ENCODE measurements at places on chromosomes 7 and 10.

DNA sequence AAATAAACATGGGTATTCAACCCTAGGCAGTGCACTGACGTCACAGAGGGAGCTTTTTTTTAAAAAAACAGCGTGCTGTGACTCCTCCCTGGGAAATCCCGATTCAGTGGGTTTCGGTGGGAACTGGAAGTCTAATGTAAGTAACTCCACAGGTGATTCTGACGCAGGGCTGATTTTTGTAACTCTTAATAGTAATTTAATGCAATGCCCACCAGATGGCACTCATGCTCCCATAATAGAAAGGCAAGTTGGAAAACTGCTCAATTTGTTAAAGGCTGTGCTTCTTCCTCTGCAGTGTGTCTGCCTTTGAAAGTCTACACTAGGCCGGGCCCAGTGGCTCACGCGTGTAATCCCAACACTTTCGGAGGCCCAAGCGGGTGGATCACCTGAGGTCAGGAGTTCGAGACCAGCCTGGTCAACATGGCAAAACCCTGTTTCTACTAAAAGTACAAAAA is 10.9 kb upstream of the RSU1 start:
- peak; percentile 76 for DNase-seq
- H3K27me3 ChIP-seq = no peaks in the 10 kb centered on the region
- H3K36me3 ChIP-seq = no peaks in the 10 kb centered on the region
- H3K4me1 ChIP-seq = peaks cover 11% of the 10 kb centered on the region
- no peak overlapping the region for H3K4me3 ChIP-seq

- H3K36me3 ChIP-seq = no peaks in the 10 kb centered on the region
- no peaks in the 10 kb centered on the region for H3K27me3 ChIP-seq
- no peak overlapping the region for H3K4me3 ChIP-seq
- no peak overlapping the region for H3K27ac ChIP-seq
- DNase-seq = no peak
These were observed 202.7 kb downstream of the TAX1BP1 start for GRCh38 chr7:27942711-27943110.

GRCh38 chr10:17444388-17444714 is 10.0 kb downstream of the ST8SIA6 start:
- H3K27ac ChIP-seq = no peak overlapping the region
- no peaks in the 10 kb centered on the region for H3K36me3 ChIP-seq
- no peak for DNase-seq
- no peaks in the 10 kb centered on the region for H3K27me3 ChIP-seq
- no peak overlapping the region for H3K4me3 ChIP-seq

GRCh38 chr10:71513936-71514335 is 117.2 kb downstream of the CDH23 start:
- no peaks in the 10 kb centered on the region for H3K27me3 ChIP-seq
- no peaks in the 10 kb centered on the region for H3K36me3 ChIP-seq
- no peak overlapping the region for H3K4me3 ChIP-seq
- no peak for DNase-seq
- H3K27ac ChIP-seq = no peak overlapping the region
- no peaks in the 10 kb centered on the region for H3K4me1 ChIP-seq

GRCh38 chr7:129779602-129780256 is 168.2 kb downstream of the NRF1 start:
- H3K4me1 ChIP-seq = peaks cover 10% of the 10 kb centered on the region
- no peak for DNase-seq
- H3K27ac ChIP-seq = peak overlapping the region; percentile 78

DNA sequence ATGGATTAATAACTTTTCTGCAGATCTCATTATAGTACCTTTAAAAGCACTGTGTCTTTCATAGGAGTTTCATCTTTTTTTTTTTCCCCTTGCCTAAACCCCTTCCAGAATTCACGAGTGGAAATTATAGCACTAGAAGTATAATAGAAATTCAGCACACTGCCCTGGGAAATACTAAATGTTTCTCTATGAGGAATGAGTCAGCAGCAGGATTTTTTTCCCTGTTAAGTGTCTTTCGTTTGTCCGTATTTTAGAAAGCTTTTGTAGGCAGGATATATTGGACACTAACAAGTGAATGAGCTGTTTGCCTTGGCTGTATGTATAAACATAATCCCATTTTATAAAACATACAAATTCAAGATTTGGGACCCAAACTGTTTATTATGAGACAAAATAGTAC is 105.8 kb downstream of the EXOC4 start:
- DNase-seq = no peak
- no peak overlapping the region for H3K27ac ChIP-seq
- H3K27me3 ChIP-seq = no peaks in the 10 kb centered on the region
- H3K4me3 ChIP-seq = no peak overlapping the region

GRCh38 chr7:17492437-17492836 is 194.0 kb downstream of the AHR start:
- no peaks in the 10 kb centered on the region for H3K27me3 ChIP-seq
- no peak overlapping the region for H3K4me3 ChIP-seq
- H3K4me1 ChIP-seq = no peaks in the 10 kb centered on the region
- H3K36me3 ChIP-seq = no peaks in the 10 kb centered on the region

GRCh38 chr7:151024435-151025056 is at the start of gene ATG9B:
Gene ATG9B (minus strand): TSS chr7:151024494. CDS start chr7:151024423, 71 bp downstream.
- no peak within 1 kb of the TSS for H3K4me3 ChIP-seq
- no peaks in the 10 kb centered on the region for H3K27me3 ChIP-seq
- no peak for DNase-seq

GRCh38 chr10:28375399-28376354 is 72.8 kb upstream of the MPP7 start:
- H3K4me3 ChIP-seq = no peak overlapping the region
- H3K4me1 ChIP-seq = no peaks in the 10 kb centered on the region
- no peaks in the 10 kb centered on the region for H3K27me3 ChIP-seq
- H3K27ac ChIP-seq = peak overlapping the region; percentile 23
- H3K36me3 ChIP-seq = no peaks in the 10 kb centered on the region

- no peaks in the 10 kb centered on the region for H3K4me1 ChIP-seq
- H3K36me3 ChIP-seq = no peaks in the 10 kb centered on the region
- peak overlapping the region; percentile 38 for H3K27ac ChIP-seq
- no peak overlapping the region for H3K4me3 ChIP-seq
- DNase-seq = peak; percentile 37
- H3K27me3 ChIP-seq = no peaks in the 10 kb centered on the region
These were observed 75.7 kb upstream of the CCDC71L start for GRCh38 chr7:106736508-106737201.

GRCh38 chr7:47347816-47348385 is 234.0 kb downstream of the TNS3 start:
- no peaks in the 10 kb centered on the region for H3K4me1 ChIP-seq
- H3K36me3 ChIP-seq = peaks cover 20% of the 10 kb centered on the region
- no peak for DNase-seq
- no peak overlapping the region for H3K27ac ChIP-seq

GRCh38 chr10:26859241-26860101 is 1.3 kb downstream of the ABI1 start:
- no peak for DNase-seq
- H3K27ac ChIP-seq = peak overlapping the region; percentile 99
- peak overlapping the region; percentile 96 for H3K4me3 ChIP-seq

DNA sequence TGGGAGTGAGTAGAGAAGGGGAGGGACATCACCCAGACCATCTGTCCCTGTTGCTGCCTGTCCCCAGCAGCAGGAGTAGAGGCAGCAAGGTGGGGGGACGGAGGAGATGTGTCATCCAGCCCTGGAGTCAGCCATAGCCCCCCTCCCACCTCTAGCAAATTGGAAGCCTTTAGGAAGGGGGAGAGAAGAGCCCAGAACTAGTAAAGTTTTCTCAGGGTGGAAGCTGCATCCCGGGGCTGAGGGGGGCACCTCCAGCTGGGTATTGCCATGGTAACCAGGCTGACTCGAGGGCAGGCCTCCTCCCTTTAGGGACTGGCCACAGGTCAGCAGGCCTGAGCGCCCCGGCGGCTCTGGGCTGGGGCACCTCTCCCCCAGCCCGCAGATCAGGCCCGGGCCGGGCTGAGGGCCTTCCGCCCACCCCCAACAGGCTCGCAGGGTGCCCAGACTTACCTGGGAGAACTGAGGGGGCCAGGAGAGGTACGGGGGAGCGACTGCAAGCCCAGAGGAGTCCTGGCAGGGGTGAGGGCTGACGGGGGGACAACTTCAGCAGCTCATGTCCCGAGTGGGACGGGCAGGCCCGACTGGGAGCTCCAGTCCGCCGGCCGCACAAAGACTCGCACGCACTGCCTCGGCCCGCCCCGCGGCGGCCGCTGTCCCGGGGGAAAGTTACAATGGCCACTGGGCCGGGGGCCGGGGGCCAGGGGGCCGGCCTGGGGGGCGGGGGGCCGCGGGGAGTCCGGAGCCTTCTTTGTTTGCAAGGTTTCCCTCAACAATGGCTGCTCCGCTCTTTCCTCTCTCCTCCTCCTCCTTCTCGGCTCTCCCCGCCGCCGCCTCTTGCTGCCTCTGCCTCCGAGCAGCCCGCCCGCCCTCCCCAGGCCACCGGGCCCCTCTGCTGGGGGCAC is 6.0 kb downstream of the LDB1 start:
- no peak for DNase-seq
- peaks cover 30% of the 10 kb centered on the region for H3K4me1 ChIP-seq
- peak overlapping the region; percentile 78 for H3K4me3 ChIP-seq
- H3K36me3 ChIP-seq = peaks cover 19% of the 10 kb centered on the region

- no peaks in the 10 kb centered on the region for H3K27me3 ChIP-seq
- peaks cover 48% of the 10 kb centered on the region for H3K4me1 ChIP-seq
- DNase-seq = no peak
- H3K27ac ChIP-seq = no peak overlapping the region
These were observed 14.4 kb downstream of the CCDC6 start for GRCh38 chr10:59891936-59892335.

- H3K27ac ChIP-seq = no peak overlapping the region
- no peak overlapping the region for H3K4me3 ChIP-seq
- no peaks in the 10 kb centered on the region for H3K36me3 ChIP-seq
- DNase-seq = no peak
These were observed 6.3 kb downstream of the FAS start for GRCh38 chr10:88996927-88997326.

DNA sequence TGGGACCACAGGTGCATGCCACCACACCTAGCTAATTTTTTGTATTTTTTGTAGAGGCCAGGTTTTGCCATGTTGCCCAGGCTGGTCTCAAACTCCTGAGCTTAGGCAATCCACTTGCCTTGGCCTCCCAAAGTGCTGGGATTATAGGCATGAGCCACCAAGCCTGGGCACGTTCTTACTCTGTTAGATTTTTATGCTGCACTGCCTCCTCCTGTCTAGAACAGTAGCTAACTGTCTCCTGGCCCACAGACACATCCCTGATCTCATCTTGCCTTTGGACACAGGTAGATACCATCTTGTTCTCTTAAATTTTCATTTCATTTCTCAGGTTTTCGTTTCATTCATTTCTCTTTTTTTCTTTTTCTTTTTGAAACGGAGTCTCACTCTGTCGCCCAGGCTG is 41.1 kb downstream of the BLVRA start:
- H3K27ac ChIP-seq = no peak overlapping the region
- H3K4me1 ChIP-seq = no peaks in the 10 kb centered on the region
- H3K36me3 ChIP-seq = peaks cover 12% of the 10 kb centered on the region
- DNase-seq = no peak
- H3K27me3 ChIP-seq = no peaks in the 10 kb centered on the region

DNA sequence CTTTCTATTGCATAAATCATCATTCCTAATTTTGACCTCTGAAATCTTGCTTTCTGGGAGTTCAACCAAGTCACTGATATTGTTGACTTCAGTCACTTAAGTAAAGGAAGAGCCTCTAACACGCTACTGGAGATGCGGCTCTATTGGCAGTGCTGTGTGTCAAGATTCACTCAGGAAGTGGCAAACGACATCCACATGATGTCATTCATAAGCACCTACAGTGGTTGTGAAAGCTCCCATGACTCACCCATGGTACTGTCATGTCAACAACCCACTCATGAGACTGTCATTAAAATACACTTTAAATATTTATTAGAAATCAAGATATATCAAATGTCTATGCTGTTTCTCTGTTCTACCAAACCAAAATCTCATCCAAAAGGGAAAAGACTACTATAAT is 52.5 kb upstream of the LHFPL3 start:
- H3K4me3 ChIP-seq = no peak overlapping the region
- no peak overlapping the region for H3K27ac ChIP-seq
- no peaks in the 10 kb centered on the region for H3K36me3 ChIP-seq
- DNase-seq = no peak
- no peaks in the 10 kb centered on the region for H3K4me1 ChIP-seq

- peak overlapping the region; percentile 91 for H3K27ac ChIP-seq
- no peaks in the 10 kb centered on the region for H3K36me3 ChIP-seq
- no peaks in the 10 kb centered on the region for H3K27me3 ChIP-seq
- peak overlapping the region; percentile 58 for H3K4me3 ChIP-seq
These were observed 736 bp downstream of the SKIDA1 start for GRCh38 chr10:21524526-21525366.

- H3K27ac ChIP-seq = no peak overlapping the region
- H3K36me3 ChIP-seq = no peaks in the 10 kb centered on the region
- peaks cover 5% of the 10 kb centered on the region for H3K4me1 ChIP-seq
- no peaks in the 10 kb centered on the region for H3K27me3 ChIP-seq
- DNase-seq = no peak
These were observed 40.2 kb downstream of the ANK3 start for GRCh38 chr10:60349426-60349825.

DNA sequence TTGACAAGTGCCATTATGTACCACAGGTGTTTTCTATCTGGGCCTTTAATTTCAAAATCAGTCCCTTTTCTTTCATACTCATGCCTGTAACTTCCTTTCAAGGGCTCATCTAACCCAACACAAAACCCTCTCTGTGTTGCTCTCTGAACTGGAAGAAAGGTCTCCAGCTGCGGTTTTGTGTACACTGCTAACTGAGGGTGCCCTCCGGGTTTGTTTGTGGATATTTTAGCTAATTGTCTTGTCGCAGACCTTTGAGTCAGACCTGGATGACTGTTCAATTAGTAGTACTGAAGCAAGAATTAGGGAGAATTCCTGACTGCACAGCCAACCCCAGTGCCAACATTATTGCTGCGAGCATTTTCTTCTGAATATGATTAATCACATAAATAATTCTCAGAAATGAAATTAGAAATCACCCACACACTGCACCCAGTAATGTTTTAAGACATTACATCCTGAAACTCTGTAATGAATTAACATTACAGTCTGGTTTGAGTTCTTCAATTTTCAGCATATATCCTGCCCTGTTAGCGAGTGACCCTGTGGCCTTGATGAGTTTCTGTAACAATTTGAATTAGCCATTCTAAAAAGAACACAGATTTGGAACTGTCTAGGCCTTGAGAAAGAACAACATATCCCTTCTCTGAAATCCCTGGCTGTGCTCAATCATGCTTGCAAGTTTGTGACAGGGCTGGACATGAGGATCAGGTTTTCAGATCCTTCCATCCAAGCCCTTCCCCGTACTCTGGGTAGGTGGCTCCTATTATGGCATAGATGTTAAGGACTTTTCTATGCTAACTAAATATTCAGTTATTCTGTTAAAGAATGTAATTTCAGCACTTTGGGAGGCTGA is 460.1 kb downstream of the PLXDC2 start:
- H3K36me3 ChIP-seq = no peaks in the 10 kb centered on the region
- H3K27ac ChIP-seq = no peak overlapping the region
- H3K4me1 ChIP-seq = no peaks in the 10 kb centered on the region
- H3K4me3 ChIP-seq = no peak overlapping the region
- no peak for DNase-seq

GRCh38 chr10:59655309-59655708 is 54.3 kb downstream of the SLC16A9 start:
- no peak for DNase-seq
- H3K27me3 ChIP-seq = no peaks in the 10 kb centered on the region
- no peak overlapping the region for H3K4me3 ChIP-seq
- no peaks in the 10 kb centered on the region for H3K36me3 ChIP-seq
- H3K27ac ChIP-seq = no peak overlapping the region
